Breast epithelium (tissue), 4 donors: ENCODE measurements at places on chromosomes 1 and 21.
A peak's percentile ranks its signal among the peaks of the same experiment; 100 is the strongest.

DNA sequence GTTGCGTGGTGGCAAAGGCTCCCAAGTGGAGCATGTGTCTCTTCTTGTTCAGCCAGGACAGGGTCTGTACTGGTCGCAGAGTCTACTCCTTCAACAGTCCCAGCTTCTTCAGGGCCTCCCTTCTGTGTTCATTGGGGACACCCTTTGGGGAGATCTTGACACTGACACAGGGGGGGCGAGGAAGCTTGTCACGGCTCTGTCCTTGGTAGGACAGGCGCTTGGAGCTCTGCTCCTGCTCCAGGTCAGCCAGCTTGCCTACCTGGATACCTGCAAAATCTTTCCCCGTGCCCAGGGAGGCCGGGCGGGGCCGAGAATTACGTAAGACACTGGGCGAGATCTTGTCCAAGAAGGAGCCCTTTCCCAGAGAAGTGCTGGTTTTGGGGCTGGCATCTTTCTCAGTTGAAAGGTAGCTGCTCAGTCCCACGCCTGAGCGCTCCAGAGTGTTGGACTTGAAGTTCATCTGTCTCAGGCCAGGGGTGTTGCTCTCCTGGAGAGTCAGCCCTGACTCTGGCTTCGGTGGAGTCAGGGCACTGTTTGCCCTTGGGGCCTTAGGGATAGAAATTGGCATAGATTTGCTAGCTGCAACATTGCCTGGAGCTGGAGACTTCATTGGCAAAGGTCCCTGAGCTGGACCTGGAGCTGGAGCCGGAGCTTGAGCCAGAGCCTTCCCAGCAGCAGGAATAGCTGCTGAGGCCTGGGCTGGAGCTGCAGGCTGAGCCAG lies 10.5 kb downstream of the C1orf116 start:
- DNase-seq: no peak
- H3K4me1 ChIP-seq: peaks cover 21% of the 10 kb centered on the region
- no peak overlapping the region for H3K4me3 ChIP-seq
- peak overlapping the region; percentile 65 for H3K27ac ChIP-seq
- H3K27me3 ChIP-seq: no peaks in the 10 kb centered on the region
- no peaks in the 10 kb centered on the region for H3K36me3 ChIP-seq

DNA sequence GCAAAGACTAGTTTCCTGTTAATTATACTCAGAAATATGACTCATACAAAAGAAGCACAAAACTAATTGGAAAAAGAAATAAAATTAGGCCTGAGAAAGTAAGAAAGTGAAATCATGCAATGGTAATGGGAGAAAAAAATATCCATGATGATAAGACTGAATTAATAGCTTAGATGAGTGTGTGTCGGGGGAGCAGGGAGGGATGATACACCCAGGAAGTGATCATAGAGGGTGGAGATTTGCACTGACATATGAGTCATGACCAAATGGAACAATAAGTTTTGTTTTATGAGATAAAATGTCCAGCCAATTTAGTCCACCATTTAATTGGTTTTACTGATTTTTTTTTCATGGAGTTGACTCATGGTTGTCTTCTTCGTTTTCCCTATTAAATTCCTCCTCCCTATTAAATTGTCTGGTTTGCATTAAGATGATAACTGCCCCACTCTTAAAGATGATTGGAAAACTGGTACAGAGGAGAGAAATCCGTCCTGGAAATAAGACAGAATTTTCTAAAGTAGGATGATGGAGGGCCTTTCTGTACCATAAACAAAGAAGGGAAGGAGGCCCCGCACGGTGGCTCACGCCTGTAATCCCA lies 111.7 kb upstream of the KCNJ6 start:
- DNase-seq: no peak
- no peak overlapping the region for H3K27ac ChIP-seq
- no peak overlapping the region for H3K4me3 ChIP-seq
- no peaks in the 10 kb centered on the region for H3K4me1 ChIP-seq
- H3K36me3 ChIP-seq: no peaks in the 10 kb centered on the region

GRCh38 chr1:65896721-65897120 lies 104.0 kb downstream of the PDE4B start:
- no peak for DNase-seq
- no peaks in the 10 kb centered on the region for H3K36me3 ChIP-seq
- H3K4me3 ChIP-seq: no peak overlapping the region
- no peaks in the 10 kb centered on the region for H3K27me3 ChIP-seq
- no peaks in the 10 kb centered on the region for H3K4me1 ChIP-seq

DNA sequence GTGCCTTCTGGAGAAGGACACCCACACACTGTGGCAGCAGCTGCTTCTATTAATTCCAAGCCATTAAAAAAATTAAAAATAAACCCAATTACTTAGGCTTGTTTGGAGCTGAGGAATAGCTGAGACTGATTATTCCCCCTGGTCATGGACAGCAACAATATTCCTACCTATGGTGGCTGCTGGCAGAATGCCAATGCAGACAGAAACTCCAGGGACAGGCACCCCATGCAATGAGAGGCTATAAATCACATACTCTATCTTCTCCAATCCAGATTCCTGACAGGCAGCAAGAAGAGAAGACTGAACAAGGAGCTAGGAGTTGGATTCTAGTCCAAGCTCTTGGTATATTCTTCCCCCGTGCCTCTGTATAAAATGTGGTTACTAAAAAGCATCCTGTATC lies 275.4 kb upstream of the BEND5 start:
- no peaks in the 10 kb centered on the region for H3K36me3 ChIP-seq
- no peaks in the 10 kb centered on the region for H3K27me3 ChIP-seq
- H3K4me3 ChIP-seq: no peak overlapping the region
- DNase-seq: no peak
- H3K4me1 ChIP-seq: no peaks in the 10 kb centered on the region
- no peak overlapping the region for H3K27ac ChIP-seq

- no peaks in the 10 kb centered on the region for H3K4me1 ChIP-seq
- no peaks in the 10 kb centered on the region for H3K36me3 ChIP-seq
- H3K27ac ChIP-seq: no peak overlapping the region
- no peak overlapping the region for H3K4me3 ChIP-seq
Observed at GRCh38 chr1:67664048-67664447, 21.0 kb upstream of the GADD45A start.

DNA sequence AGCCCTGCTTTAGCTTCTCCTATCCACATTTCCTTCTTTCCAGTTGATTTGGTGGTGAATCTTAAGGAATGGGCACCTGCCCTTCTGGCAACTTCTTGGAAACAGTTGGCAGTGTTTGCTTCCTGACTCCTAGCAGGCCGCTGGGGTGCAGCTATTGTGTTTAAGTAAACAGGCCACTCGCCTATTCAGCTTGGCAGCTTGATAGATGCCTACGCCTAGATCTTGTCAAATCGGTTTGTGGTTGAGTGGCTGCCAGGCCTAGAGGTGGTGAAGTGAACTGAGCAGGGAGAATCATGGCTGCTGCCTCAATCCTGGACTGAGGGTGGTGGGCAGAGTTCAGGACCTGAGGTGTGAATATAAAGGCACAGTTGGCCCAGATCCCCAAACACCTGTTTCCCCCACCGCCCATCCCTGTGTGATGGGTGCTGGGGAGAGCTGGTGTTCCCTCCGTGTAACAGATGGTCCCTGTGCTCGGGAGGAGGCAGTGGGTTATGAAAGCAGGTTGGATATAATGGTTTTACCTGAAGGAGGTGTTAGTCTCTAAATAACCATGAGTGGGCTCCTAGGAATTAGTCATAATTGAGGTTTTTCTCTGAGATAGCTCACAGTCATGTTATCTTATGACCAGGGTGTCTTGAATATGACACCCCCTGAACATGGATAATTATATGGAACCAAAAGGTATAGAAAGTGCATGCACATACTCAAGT lies 940 bp upstream of the PLA2G2C start:
- DNase-seq: peak; percentile 79
- no peaks in the 10 kb centered on the region for H3K27me3 ChIP-seq
- H3K4me3 ChIP-seq: no peak overlapping the region
- no peaks in the 10 kb centered on the region for H3K4me1 ChIP-seq

DNA sequence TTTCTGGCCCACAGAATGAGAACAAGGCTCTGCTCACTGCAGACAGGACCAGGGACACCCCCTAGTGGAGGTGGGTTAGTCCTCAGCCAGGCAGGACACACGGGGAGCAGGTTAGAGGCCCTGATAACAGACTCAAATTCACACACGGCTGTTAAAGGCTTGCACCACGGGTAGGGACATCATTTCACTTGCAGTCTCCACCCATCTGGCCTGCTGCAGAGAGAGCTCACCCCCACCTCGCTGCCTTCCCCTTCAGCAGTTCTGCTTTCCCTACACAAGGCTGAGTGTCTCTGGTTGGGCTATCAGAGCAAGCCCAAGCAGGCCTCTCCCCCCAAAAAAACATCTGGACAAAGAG lies 20.6 kb downstream of the MEF2D start:
- H3K27me3 ChIP-seq: no peaks in the 10 kb centered on the region
- DNase-seq: no peak
- H3K4me1 ChIP-seq: peaks cover 13% of the 10 kb centered on the region
- H3K27ac ChIP-seq: no peak overlapping the region

DNA sequence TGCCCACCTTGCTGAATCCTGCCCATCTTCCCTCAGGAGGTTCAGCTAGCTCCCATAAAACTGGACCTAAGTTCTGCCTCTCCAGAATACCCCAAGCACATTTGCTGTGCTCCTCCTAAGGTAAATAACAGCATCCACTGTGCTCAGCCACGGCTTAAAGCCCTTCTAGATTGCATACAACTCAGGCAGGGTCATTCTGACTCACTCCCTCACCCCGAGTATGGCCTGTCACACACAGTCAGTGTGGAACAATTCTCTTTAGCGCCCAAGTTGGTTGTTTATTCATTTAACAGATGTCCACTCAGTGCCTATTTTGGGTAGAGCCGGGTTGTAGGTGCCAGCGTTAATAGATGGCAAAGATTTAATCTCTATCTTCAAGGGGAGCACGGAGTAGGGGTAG lies 147.5 kb upstream of the EDN2 start:
- DNase-seq: no peak
- H3K27me3 ChIP-seq: no peaks in the 10 kb centered on the region
- H3K27ac ChIP-seq: no peak overlapping the region
- no peak overlapping the region for H3K4me3 ChIP-seq
- H3K36me3 ChIP-seq: no peaks in the 10 kb centered on the region
- no peaks in the 10 kb centered on the region for H3K4me1 ChIP-seq

DNA sequence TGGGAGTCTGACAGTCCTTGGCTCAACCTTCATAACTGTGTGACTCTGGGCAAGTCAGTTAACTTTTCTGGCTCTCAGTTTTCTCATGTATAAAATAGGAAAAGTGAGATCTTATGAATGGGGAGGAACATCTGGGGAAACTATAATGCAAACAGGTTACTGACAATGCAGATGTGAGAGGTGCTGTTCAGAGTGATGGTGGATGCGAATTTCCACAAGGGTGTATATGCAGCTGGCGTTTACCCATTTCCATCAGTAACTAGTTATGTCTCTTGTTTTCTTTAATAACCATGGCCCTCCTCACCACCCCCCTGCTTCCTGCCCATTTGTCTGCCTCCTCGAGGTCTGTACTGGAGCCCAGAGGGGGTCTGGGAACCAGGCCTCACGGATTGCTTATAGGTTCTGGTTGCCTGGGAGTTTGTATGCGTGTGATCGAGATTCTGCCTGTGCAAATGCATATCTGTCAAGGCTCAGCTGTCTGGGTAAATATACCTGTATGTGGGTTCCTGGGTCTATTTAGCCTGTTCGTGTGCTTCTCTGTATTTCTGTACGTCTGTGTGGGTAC lies 44.4 kb downstream of the AHDC1 start:
- H3K4me1 ChIP-seq: peaks cover 46% of the 10 kb centered on the region
- H3K27ac ChIP-seq: peak overlapping the region; percentile 65
- no peaks in the 10 kb centered on the region for H3K36me3 ChIP-seq
- no peak for DNase-seq
- no peak overlapping the region for H3K4me3 ChIP-seq

DNA sequence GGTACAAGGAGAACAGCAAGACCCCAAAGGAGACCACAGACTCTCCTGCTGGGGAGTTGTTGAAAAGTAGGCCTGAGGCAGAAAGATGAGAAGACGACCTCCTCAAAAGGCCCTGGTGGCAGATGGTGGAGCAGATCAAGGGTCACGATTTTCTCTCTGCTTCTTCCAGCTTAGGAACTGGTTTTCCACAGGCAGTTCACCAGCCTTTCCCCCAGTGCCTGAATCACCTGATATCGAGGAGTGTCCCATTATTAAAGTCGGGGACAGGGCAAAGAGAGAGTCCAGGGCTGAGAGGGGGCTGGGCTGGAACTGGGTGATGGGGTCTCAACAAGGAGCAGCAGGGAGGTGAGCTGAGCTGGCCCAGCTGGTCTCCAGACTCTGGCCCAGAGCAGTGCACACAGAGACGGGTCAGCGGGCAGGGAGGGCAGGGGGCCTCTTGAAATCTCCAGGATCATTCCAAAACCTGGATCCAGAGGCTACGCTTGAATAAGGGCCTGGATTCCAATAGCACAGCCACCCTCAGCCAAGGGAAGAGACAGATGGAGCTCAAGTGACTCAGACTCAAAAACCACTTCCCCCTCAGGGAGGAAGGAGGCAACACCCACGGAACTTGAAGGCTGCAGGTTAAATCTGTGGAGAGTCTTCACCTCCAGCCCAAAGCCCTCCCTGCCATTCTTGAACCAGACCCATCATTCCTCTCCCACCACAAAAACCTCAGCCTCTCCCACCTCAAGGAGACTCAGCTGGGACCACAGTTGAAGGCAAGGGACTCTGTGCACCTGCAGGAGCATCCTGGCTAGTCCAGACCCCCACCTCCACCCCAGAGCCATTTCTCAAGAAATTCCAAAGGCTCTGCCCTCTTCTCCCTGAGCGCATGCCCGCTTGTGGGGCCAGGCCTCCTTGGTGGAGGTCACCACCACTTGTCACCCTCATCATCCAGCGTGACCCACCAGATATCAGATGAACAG lies at the start of gene S100A5:
S100A5 (minus strand) TSS at position 541 of the 968 bp plus-strand sequence. CDS start 743 bp downstream, outside the sequence.
- no peak for DNase-seq
- no peaks in the 10 kb centered on the region for H3K27me3 ChIP-seq
- H3K36me3 ChIP-seq: no peaks in the 10 kb centered on the region
- peak within 1 kb of the TSS; percentile 94 for H3K27ac ChIP-seq
- H3K4me1 ChIP-seq: peaks cover 30% of the 10 kb centered on the region
- H3K4me3 ChIP-seq: no peak within 1 kb of the TSS

DNA sequence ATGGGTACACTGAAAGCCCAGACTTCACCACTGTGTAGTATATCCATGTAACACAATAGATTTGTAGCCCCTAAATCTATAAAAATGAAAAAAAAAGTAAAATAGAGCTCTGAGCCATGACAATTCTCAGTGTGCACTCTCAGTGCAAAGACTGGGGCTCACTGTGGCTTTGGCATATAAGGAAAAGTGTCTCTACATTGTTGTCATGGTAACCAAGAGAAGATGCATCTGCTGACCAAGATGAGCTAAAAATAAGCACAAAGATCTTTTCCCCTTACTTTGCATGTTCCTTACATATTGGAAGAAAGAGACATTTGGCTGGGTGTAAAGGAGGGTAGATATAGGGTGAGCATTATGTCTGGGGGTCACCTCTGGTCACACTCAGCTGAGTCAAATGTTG lies 12.0 kb downstream of the PGLYRP4 start:
- no peak for DNase-seq
- H3K4me1 ChIP-seq: no peaks in the 10 kb centered on the region
- no peak overlapping the region for H3K27ac ChIP-seq
- H3K36me3 ChIP-seq: no peaks in the 10 kb centered on the region
- H3K27me3 ChIP-seq: no peaks in the 10 kb centered on the region

- H3K27me3 ChIP-seq: no peaks in the 10 kb centered on the region
- no peak overlapping the region for H3K27ac ChIP-seq
- peaks cover 3% of the 10 kb centered on the region for H3K4me1 ChIP-seq
- no peak for DNase-seq
Observed at GRCh38 chr1:62294261-62294660, 25.0 kb downstream of the KANK4 start.
